Hepatocyte (in vitro differentiated cells): ENCODE measurements at places on chromosomes 11 and 22. TPM values are rescaled to one million over a fixed set of nuclear protein-coding genes. Genes with fewer than 3 reads are reported as not detected.

- no peaks in the 10 kb centered on the region for H3K36me3 ChIP-seq
- peaks cover 43% of the 10 kb centered on the region for H3K27me3 ChIP-seq
- DNase-seq, result peak; percentile 54
Observed at GRCh38 chr11:76209375-76209972, 3.2 kb upstream of the WNT11 start.

DNA sequence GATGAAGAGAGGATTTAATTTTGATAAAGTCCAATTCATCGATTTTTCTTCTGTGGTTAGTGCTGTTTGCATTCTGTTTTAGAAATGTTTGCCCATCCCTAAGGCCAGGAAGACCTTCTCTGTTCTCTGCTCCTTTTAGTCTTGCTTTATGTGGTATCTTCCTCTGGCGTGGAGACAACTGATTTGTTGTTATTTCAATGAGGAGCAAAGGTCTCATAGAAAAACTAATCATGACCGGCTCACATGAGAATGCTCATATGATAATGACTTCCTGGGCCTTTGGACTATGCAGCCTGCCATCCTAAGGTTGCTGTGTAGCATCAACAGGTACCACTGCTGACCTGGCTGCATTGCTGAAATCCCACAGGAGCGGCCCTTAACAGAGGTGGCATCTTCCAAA, 19.8 kb downstream of the SCGB1A1 start:
- peaks cover 15% of the 10 kb centered on the region for H3K4me1 ChIP-seq
- peak overlapping the region; percentile 29 for H3K27ac ChIP-seq
- no peaks in the 10 kb centered on the region for H3K27me3 ChIP-seq
- H3K4me3 ChIP-seq, result no peak overlapping the region
- H3K36me3 ChIP-seq, result no peaks in the 10 kb centered on the region

DNA sequence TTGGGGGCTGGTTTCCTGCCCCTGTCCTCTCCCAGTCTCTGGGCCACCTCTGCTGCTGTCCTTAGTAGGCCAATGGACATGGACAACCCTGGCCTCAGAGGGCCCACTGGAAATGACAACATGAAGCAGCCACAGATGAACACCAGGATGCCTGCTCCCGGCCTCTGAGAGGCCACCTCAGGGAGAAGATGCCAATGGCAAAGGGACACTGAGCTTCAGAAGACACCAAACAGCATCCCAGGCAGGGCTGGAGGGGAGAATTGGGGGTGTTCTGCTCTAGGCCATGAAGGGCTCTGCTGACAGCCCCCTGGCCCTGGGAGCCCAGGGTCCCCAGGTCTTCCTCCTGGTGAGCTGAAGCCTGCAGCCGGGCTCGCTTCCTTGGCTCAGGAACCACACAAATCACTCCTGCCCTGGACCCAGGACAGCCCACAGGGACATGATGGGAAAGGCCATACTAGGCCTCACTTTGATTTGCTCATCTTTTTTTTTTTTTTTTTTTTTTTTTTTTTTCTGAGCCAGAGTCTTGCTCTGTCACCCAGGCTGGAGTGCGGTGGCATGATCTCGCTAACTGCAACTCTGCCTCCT, 45.3 kb downstream of the TPBGL start:
- no peak for DNase-seq
- no peak overlapping the region for H3K4me3 ChIP-seq

GRCh38 chr22:43969021-43969878, 14.0 kb downstream of the SAMM50 start:
- no peaks in the 10 kb centered on the region for H3K27me3 ChIP-seq
- H3K36me3 ChIP-seq, result no peaks in the 10 kb centered on the region
- H3K4me3 ChIP-seq, result no peak overlapping the region
- no peaks in the 10 kb centered on the region for H3K4me1 ChIP-seq

DNA sequence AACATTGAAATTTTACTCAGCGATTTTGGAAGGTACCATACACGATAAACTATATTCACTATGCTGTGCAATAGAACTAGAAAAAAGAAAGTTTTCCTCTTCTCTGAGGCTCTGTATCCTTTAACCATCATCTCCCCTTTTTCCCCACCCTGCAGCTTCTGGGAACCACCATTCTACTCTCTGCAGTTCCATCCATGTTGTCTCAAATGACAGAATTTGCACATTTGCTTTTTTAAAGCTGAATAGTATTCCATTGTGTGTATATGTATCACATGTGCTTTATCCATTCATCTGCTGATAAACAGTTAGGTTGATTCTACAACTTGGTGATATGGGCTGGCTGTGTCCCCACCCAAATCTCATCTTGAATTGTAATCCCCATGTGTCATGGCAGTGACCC, 21.2 kb downstream of the TMEM123 start:
- H3K36me3 ChIP-seq, result no peaks in the 10 kb centered on the region
- H3K27me3 ChIP-seq, result no peaks in the 10 kb centered on the region
- peaks cover 8% of the 10 kb centered on the region for H3K4me1 ChIP-seq
- no peak overlapping the region for H3K4me3 ChIP-seq

Gene GGTLC2
- polyA plus RNA-seq, result 0.41 TPM in 1 of 2 replicates, not detected in the other
